NCI-H1417 treated with DMSO at 0.1 percent for 48 hours (cell line): ENCODE measurements at places on chromosomes 12 and 14.

DNA sequence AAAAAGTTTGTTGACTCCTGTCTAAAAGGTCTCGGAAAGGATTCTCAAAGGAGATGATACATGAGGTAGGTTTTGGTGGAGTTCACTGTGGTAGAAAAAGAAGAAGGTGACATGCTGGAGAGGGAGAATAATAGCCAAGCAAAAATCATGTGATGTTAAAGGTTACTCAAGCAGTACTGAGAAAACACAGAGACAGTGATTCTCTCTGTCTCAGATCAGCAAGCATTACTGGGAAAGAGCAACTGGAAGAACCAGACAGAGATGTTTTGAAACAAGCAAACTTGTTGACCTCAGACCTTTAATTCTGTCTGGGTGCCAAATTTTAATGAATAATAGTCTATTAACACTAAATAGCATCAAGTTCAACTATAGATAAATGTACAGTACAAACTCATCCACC lies 183.5 kb upstream of the PLEKHG7 start:
- DNase-seq = no peak

- no peak for DNase-seq
These were observed 30.9 kb downstream of the MYO1H start for GRCh38 chr12:109378569-109378968.

GRCh38 chr14:62304257-62304656 lies 542.0 kb downstream of the SNAPC1 start:
- no peak for DNase-seq

GRCh38 chr14:100577986-100578431 lies 9.2 kb downstream of the BEGAIN start:
- DNase-seq = no peak

DNA sequence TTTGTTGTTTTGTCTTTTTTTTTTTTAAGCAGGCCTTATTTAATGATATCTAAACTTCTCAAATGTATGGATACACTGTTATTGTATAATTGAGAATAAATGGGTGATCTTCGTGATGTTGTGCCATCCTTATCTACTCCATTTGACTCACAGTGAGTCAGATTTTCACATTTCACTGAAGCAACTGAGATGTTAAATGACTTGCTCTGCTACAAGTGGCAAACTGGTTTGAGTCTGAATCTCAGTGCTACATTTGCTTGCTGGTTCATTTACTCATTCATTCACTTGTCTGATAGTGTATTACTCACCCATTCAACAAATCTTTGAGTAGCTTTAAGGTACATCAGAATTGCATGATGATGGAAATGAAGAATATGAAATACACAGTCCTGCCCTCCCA lies 2.6 kb downstream of the KIAA0586 start:
- no peak for DNase-seq

DNA sequence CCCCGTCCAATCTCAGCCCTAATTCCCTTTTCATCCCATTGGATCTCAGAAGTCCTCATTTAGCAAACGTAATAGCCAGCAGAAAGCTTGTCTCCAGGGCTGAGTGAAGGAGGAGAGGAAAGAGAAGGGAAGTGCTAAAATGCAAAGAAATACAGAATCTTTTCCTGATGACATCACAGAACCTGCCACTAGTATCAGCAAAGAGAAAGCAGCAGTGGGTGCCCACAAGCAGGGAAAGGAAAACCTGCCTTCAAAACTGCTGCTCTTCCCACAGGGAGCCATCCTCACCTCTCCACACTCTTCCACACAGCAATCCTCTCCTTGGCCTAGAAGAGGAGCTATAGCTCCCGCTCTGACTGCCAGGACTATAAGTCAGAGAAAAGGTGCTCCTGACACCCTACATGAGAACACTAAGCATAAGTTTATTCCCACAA lies 11.3 kb downstream of the MED13L start:
- no peak for DNase-seq

- no peak for DNase-seq
These were observed 551 bp downstream of the RAP1B start for GRCh38 chr12:68611094-68611805.
